Motor neuron (in vitro differentiated cells): ENCODE measurements at places on chromosomes 5 and 9. TPM values are rescaled to one million over a fixed set of nuclear protein-coding genes. Genes with fewer than 3 reads are reported as not detected.

DNA sequence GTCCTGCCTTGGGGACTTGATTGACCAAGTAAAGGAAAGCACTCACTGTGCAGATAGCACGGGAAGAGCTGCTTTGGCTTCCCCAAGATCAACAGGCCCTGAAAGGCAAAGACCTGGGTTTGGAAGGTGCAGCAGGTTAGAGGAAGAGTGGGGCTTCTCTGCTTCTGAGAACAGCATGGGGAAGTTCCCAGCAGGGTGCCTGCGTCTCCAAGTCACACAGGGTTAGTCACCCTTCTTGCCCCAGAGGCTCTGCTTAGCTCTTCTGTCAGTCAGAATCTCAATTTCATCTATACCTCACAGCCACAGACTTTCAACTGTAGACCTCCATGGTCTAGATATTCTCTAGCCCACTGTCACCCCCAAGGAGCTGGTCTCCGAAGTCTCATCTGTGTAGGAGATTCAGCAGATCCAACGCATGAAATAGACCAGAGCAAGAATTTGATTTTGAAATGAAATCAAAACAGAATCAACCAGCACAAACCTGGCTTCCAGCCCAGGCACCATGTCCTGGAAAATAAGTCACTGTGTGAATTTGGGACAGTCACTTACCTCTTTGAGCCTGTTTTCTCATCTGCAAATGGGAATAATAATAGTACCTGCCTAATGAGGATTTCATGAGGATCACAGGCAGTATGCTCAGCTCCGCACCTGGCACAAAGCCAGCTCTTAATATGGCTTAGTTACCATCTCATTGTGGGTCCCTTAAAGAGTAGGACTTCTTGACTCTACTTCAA lies 64.0 kb downstream of the SFXN1 start:
- ATAC-seq, result no peak

DNA sequence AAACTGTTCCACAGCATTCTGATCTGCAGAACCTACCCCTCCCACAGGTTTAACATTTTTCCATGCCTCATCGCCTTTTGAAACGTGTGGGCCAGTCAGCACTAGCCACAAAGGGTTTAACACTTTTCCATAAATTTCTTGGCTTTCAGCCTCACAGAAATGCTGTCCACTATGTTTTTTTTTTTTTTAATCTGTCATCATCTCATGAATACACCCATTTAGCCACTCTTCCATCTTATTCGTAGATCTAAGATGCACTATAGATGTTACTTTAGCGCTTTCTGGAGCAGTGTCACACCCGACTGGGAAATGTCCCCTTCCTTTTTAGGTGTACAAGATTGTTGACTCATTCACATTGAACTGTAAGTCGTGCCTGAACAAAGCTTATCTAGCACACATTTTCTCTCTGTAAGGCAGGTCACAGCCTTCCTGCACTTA lies 62.3 kb downstream of the GCNT1 start:
- peak; percentile 93 for ATAC-seq

DNA sequence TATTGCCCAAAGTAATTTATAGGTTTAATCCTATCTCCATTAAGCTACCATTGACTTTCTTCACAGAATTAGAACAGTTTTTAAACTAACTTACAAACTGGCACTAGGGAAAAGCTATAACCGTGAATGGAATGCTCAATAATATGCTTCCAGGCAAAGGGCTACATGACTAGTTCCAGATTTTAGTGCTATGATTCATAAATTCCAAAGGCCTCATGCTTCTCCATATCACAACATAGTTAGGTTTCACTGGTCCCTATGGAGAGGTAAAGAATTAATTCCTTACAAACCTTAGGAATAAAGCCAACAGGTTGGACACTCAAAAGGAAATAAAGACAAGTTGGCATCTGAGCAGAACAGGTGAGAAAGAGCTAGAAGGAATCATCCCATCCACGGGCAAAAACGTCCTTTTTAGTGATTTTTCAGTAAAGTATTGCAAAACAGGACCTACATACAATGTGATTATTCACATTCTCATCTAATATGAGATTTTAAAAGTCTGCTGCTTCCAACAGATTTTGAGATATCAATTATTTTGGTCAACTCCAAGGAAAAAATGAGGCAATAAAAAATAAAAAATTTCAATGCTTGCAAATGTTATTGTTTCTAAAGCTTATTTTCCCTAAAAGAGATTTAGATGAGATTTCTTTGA lies 97.0 kb upstream of the TARS1 start:
- no peak for ATAC-seq

DNA sequence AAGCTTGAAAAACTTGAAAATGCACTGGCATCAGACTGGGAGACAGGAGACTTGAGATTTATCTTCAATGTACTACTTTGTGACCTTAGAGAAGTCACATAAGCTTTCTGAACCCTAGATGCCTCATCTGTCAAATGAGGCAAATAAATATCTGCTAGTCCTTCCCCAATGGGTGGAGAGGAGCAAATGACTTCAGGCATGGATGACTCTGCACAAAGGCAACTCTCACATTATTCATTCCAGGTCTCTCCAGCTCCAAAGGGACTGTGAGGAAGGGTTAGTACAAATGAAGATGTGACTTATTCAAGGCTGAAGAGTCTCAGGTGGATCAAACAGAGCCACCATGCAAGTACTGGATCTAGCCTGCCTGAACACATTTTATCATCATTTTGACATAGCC lies 228.7 kb downstream of the SLIT3 start:
- ATAC-seq, result no peak

DNA sequence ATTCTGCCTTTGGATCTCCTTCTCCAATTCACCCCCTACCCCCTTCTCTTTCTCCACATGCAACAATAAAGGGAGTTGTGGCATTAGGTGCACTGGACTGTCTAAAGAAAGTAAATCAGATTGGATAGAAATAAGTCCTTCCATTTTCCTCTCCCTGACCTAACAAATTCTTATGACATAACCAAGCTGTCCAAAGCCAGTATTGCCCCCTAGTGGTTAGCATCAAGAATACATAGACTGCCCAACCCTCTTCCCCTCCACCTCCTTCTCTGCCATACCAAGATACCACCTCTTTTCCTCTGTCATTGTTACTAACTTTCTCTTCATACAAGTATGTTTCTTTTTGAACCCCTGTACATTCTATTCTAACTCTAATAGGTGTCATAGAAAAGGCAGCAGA lies 45.7 kb downstream of the PPARGC1B start:
- no peak for ATAC-seq

Gene DDX4
- not detected in 2 replicates for total RNA-seq

Gene TCF7
- total RNA-seq, result 6.0 and 6.2 TPM in 2 replicates

GRCh38 chr9:69377291-69377690 lies 52.3 kb downstream of the ENTREP1 start:
- no peak for ATAC-seq

Gene DDX46
- 32.1 and 33.3 TPM in 2 replicates for total RNA-seq

- no peak for ATAC-seq
These were observed 457.0 kb upstream of the ZNF462 start for GRCh38 chr9:106405871-106406435.

Gene HEMGN
- total RNA-seq, result 0.24 and 0.29 TPM in 2 replicates

Gene STPG3
- 0.48 TPM in 1 of 2 replicates, not detected in the other for total RNA-seq

Gene PTGR1
- 37.9 and 51.5 TPM in 2 replicates for total RNA-seq
